ENCODE measurements at places on chromosomes 16 and 17.

GRCh38 chr16:72946474-72947194, 101.3 kb downstream of the ZFHX3 start:
- DNase-seq: no peak

DNA sequence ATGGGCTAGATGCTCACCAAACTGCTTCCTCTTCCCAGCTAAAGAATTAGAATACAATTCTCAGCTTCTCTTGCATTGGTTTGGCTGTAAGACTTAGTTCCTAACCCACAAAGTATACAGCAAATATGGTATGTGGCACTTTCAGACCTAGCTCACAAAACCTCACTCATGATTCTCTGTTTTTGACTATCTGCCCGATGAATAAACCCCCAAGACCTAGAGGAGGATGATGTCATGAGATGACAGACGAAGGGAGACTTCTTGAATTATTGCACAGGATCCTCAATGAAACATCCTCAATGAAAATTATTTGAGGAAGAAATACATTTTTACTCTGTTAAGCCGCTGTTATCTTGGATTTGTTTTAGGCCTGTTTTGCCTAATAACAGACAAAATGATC, 14.3 kb downstream of the CNOT1 start:
- DNase-seq: peak; percentile 20

DNA sequence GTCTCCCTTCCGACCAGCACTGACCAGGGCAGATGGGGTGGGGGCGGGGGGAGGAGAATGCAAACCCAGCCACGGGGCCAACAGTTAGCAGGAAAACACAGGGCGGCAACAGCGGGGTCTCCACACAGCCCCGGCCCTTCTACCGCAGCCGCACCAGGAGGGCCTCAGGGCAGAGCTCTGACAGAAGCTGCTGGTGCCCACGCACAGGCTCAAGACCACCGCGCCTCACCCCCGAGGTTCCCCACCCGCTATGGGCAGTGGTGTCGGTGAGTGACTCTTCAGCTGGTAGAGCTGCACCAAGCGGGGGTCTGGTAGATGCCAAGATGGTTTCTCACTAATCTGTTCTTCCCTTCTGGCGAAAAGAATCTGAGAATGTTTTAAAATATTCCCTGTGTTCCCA, 16.1 kb downstream of the HAGH start:
- DNase-seq: no peak

DNA sequence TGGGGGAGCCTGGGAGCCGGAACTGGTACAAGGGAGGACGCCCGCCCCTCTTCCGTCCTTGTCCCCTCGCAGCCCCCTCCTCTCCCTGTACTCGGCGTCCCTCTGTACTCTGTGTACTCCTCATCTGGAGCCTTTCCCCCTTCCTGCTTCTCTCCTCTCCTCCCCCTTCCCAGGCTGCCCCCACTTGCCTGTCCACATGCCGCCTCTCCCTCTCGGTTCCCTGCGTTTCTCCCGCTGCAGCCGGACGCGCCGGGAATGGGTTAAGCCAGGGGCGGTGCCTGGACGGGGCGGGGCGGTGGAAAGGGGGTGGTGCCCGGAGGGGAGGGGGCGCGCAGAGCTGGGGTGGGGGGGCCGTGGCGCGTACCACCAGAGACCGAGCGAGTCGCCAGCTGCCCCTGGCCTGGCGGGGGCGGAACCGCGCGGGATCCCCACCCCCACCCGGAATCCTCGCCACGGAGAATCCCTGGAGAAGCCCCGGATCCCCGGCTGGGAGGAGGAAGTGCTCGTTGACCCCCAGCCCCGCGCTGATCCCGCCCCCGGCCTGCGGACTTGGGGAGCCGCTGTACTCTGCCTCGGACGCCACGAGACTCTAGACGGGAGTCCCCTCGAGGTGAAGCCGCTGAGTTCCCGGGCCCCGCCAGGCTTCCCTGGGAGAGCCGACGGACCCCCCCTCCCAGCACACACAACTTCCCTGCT, 22.6 kb downstream of the GJD3 start:
- DNase-seq: no peak

- DNase-seq: no peak
Measured at GRCh38 chr16:2810651-2811050, 6.4 kb upstream of the PRSS21 start.

All from T-helper 2 cell (primary cell).